ENCODE measurements at places on chromosomes 11 and 22. TPM values are rescaled to one million over a fixed set of nuclear protein-coding genes. Genes with fewer than 3 reads are reported as not detected.

DNA sequence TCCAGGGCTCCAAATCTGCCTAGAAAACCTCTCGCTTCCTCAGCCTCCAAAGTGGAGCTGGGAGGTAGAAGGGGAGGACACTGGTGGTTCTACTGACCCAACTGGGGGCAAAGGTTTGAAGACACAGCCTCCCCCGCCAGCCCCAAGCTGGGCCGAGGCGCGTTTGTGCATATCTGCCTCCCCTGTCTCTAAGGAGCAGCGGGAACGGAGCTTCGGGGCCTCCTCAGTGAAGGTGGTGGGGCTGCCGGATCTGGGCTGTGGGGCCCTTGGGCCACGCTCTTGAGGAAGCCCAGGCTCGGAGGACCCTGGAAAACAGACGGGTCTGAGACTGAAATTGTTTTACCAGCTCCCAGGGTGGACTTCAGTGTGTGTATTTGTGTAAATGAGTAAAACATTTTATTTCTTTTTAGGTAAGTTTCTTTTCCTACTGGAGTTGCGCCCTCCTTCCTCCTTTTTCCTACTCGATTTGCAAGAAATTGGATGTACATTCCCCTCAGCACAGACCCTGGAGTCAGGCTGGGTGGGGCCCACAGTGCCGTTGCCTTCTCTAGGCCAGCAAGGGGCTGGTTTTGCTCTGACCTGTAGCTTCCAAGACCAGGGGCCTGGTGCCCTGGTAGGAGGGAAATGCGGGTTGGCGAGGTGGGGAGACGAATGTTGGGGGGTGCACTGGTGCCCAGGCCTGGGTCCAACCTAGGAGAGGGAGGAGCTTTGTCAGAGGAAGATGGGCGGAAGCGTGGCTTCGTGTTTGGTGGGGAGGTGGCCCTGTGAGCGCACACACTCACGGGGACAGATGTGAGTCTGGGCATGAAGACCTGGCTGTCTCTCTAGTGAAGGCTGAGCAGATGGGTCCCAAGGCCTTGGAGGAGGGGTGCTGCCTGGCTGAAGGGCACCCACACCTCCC, 50.6 kb downstream of the ST14 start:
- H3K4me3 ChIP-seq, result no peak overlapping the region
- H3K27ac ChIP-seq, result peak overlapping the region; percentile 20
- DNase-seq, result no peak
- H3K27me3 ChIP-seq, result no peaks in the 10 kb centered on the region
- 0 out of 2 replicates have a peak, but pooled peaks cover 5% of the 10 kb centered on the region for H3K4me1 ChIP-seq

- H3K4me3 ChIP-seq, result no peak overlapping the region
- no peaks in the 10 kb centered on the region for H3K36me3 ChIP-seq
Measured at GRCh38 chr11:126495281-126496220, 140.1 kb downstream of the ST3GAL4 start.

DNA sequence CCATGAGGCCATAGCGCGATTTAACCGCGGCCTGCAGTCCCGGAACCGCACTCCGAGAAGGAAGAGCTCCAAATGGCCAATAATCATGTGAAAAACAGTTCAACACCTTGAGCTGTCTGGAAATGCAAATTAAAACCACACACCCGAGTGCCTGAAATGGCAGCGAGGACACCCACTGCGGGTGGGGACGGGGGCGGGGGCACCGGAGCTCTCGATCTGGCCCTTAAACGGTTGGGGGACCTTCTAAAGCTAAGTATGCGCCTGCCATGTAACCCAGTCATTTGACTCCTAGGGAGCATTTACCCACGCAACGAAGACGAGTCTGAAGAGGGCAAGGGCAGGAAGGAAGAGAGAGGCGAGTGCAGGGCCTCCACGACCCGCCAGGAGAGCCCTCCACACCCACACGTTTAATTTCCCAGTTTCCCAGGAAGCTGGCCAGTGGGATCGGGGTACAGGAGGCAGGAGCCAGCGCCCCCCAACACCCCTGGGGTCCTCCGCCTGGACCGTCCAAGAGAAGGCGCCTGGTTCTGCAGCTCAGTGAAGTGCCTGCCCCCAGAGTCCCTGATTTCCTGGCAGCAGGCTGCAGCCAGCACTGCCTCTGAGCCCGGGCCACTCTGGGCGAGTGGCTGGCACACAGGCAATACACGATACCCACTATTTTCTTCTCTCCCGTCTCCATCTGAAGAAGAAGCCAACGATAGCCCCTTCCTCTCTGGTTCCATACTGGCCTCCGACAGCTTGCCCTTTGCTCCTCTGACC, 1.7 kb downstream of the TTLL8 start:
- H3K27ac ChIP-seq, result no peak overlapping the region
- H3K4me3 ChIP-seq, result no peak overlapping the region
- no peaks in the 10 kb centered on the region for H3K36me3 ChIP-seq
- H3K27me3 ChIP-seq, result no peaks in the 10 kb centered on the region

DNA sequence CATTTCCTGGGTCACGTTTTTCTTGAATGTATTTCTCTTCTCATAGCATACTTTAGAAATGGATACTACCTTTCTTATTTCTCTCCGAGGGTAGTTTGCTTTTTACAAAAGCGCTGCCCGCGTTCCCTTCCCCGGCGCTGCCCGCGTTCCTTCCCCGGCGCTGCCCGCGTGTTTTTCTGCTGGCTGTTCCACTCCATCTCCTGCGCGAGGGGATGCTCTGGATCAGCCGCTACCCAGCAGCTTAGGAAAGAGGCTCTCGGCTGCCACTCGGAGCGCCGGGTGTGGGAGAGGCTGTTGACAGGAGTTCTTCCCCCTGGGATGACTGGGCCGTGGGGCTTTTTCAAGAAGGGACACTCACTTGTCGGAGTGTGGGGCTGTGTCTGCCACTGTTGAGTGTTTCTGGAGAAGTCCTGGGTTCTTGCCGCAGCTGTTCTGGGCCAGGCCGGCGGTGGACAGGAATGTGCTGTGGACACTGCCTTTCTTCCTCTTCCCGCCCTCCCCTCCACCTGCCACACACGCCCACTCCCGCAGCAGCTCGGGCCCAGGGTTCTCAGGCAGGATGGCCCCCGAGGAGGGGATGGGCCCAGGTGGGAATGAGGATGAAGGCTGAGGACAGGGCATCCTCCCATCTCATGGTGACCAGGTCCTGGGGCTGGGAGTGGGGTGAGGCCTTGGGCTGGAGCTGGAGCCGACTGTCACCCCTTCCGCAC, 30.6 kb downstream of the GLB1L2 start:
- no peak for DNase-seq
- H3K27ac ChIP-seq, result no peak overlapping the region
- no peaks in the 10 kb centered on the region for H3K36me3 ChIP-seq
- no peak overlapping the region for H3K4me3 ChIP-seq
- no peaks in the 10 kb centered on the region for H3K4me1 ChIP-seq

DNA sequence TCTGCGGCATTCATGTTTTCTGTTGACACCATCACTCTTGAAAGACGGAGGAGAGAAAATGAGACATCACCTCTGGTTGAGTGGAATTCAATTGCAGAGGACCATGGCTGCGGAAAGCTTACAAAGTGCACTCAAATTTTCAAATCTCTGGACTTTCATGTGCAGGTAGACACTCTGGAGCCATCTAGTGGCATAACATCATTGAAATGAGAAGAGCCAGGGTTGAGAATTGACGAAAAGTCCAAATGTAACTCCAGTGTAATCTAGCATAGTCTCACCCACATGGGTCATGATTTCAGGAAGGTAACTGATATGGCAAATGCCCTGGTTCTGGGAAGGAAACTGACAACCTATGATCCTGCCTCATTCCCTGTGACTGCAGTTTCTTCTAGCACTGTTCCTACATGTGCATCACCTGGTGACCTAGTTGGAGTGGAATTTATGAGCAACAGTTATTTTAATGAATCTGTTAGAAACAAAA, 687.8 kb downstream of the KCNA4 start:
- peak; percentile 54 for DNase-seq
- no peak overlapping the region for H3K4me3 ChIP-seq
- no peaks in the 10 kb centered on the region for H3K36me3 ChIP-seq
- H3K27ac ChIP-seq, result no peak overlapping the region
- H3K4me1 ChIP-seq, result peaks cover 13% of the 10 kb centered on the region
- no peaks in the 10 kb centered on the region for H3K27me3 ChIP-seq

- H3K27me3 ChIP-seq, result no peaks in the 10 kb centered on the region
- no peaks in the 10 kb centered on the region for H3K4me1 ChIP-seq
- peak overlapping the region; percentile 9 for H3K27ac ChIP-seq
- H3K36me3 ChIP-seq, result no peaks in the 10 kb centered on the region
Measured at GRCh38 chr22:43945632-43946383, 9.4 kb upstream of the SAMM50 start.

GRCh38 chr11:64453466-64453865, 94.5 kb downstream of the RPS6KA4 start:
- no peaks in the 10 kb centered on the region for H3K27me3 ChIP-seq
- H3K4me3 ChIP-seq, result no peak overlapping the region
- H3K36me3 ChIP-seq, result no peaks in the 10 kb centered on the region
- no peak overlapping the region for H3K27ac ChIP-seq
- peaks cover 9% of the 10 kb centered on the region for H3K4me1 ChIP-seq
- no peak for DNase-seq

DNA sequence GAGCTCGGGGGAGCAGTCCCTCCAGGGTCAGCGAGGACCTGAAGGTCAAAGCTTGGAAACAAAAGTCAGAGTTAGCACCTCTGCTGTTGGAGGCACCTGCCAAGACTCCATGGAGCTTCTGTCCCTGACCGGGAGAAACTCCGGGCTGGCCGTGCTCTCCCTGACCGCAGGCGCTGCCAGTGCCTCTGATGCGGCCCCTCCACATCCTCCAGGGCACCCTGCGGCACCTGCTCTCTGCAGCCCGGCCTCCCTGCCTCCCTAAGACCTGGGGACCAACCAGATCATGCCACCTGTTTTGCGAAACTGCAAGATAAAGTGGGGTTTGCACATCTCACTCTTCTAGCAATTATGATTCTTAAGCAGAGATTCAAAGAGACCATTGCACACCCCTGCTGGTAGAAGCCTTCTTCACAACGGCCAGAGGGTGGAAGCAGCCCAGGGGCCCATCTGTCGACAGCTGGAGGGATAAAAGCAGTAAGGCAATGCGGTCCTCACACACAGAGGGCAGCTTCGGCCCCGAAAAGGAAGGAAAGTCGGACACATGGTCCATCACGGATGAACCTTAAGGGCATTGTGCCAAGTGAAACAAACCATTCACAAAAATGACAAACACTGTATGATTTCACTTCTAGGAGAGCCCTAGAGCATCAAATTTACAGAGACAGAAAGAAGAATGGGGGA, 477.1 kb downstream of the BRD1 start:
- no peaks in the 10 kb centered on the region for H3K27me3 ChIP-seq
- H3K27ac ChIP-seq, result no peak overlapping the region
- no peak for DNase-seq
- H3K4me3 ChIP-seq, result no peak overlapping the region
- no peaks in the 10 kb centered on the region for H3K4me1 ChIP-seq

DNA sequence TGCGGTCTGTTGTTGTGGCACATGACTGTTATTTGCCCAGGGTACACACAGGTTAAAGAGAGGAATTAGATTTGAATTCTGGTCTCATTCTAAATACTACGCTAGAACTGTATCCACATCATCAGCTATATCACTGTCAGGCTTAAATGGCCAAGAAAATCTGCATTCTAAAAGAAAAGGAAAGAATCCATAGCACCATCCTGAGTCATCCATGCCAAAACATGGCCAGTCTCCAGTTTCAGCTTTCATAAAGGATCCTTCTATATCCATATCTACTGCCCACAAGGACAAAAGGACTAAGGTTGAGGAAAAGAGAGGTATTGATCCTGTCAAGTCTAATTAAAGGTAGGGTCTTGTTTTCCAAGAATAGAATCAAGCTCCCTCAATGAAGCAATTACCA, 73.6 kb upstream of the GDPD4 start:
- no peak overlapping the region for H3K27ac ChIP-seq
- no peaks in the 10 kb centered on the region for H3K27me3 ChIP-seq
- no peak for DNase-seq
- H3K4me1 ChIP-seq, result no peaks in the 10 kb centered on the region
- no peak overlapping the region for H3K4me3 ChIP-seq

DNA sequence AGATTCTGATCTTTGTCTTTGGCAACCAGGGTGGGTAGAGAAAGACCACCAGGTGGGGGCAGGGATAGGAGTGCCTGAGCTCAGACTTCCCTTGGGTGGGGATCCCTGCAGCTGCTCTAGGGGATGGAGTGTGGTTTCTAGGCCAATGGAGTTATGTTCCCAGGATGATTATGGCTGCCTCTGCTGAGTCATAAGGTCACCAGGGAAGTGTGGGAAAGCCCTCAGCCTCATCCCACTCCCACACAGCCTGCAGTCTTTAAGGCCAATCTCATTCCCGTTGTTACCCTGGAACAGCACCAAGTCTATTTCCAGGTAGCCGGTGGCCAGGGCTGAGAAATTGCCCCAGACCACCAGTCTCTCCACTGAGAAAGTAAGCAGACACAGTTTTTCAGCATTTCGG, 2269.3 kb upstream of the RAG2 start:
- no peak for DNase-seq
- H3K27ac ChIP-seq, result no peak overlapping the region
- H3K4me3 ChIP-seq, result no peak overlapping the region

DNA sequence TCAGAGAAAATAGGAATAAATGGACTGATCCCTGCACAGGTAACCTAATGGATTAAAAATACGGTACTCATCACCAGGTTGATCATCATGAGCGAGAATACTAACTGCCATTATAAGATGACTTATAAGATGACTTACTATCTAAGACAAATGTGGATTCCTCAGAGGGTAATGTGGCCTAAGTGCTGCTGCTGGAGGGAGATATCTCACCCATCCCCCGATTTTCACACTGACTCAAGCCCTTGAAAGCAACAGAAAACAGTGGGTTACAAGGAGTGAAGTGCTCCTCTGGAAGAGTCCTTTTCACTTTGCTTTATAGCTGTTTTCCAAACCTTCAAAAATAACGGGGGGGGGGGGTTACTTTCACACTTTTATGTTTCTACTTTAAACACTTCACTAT, 920 bp downstream of the TMEM218 start:
- no peaks in the 10 kb centered on the region for H3K36me3 ChIP-seq
- peak overlapping the region; percentile 90 for H3K27ac ChIP-seq
- peak overlapping the region; percentile 50 for H3K4me3 ChIP-seq
- no peak for DNase-seq
- H3K27me3 ChIP-seq, result no peaks in the 10 kb centered on the region

DNA sequence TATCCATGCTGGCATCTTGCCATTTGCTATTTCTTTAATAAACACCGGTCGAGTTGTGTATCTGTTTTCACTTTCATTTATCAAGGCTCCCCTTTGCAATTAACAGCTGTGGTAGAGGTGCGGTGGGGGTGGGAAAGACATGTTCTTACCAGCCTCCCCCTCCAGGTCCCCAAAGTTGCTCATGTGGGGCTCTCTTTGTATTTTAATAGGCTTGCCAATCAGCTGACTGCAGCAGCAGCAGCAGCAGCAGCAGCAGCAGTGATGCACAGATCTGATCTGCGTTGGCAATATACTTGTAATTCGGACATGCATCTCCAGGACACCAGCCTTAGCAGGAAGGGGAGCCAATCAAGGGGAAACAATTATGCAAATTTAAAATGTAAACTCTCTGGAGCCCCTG, 40.3 kb upstream of the E2F8 start:
- no peaks in the 10 kb centered on the region for H3K36me3 ChIP-seq
- no peaks in the 10 kb centered on the region for H3K27me3 ChIP-seq
- H3K27ac ChIP-seq, result no peak overlapping the region
- peaks cover 25% of the 10 kb centered on the region for H3K4me1 ChIP-seq
- no peak for DNase-seq

Gene LMF2
- 68.8 TPM for total RNA-seq

Gene OR4D5
- total RNA-seq, result not detected

Gene MPZL2
- total RNA-seq, result 69.9 TPM

Gene SAA4
- total RNA-seq, result not detected

Gene OR8G5
- total RNA-seq, result not detected
